ENCODE measurements at places on chromosomes 7 and 10. TPM values are rescaled to one million over a fixed set of nuclear protein-coding genes. Genes with fewer than 3 reads are reported as not detected.
A peak's percentile ranks its signal among the peaks of the same experiment; 100 is the strongest.

DNA sequence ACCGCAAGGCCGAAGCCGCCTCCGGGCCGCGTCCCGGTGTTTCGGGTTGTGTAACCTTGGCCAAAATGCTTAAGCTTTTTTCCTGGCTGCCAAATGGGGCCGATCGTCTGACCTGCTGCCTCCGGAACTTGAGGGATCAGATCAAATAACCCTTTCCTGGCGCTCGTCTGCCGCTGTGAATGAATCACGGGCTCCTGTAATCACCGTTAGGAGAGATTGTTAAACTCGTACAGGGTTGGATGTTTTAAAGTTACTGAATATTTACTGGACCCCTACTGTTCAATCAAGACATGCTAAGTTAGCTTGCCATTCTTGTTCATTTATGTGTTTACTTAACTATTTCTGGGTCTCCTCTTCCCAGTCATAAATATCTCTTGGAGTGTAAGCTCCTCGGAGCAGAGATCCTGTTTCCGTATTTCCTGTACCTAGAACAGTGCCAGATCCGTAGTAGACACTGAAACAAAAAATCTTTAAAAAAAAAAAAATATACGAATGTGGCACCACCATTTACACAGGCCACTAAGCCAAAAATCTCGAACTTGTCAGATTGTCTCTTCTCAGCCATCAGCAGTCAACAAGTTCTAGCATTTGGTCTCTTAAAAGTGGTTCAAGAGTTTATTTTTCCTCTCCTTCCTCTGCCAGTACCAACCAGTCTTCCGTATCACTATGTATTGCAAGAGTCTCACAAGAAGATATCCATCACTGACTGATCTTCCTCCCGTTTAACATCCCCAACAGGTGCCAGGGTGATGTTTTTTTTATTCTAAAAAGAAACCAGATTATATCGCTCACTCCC lies 650 bp upstream of the TM9SF3 start:
- H3K4me3 ChIP-seq: peak overlapping the region; percentile 86
- peak overlapping the region; percentile 92 for H3K27ac ChIP-seq
- no peaks in the 10 kb centered on the region for H3K36me3 ChIP-seq
- no peaks in the 10 kb centered on the region for H3K27me3 ChIP-seq
- peaks cover 17% of the 10 kb centered on the region for H3K4me1 ChIP-seq

DNA sequence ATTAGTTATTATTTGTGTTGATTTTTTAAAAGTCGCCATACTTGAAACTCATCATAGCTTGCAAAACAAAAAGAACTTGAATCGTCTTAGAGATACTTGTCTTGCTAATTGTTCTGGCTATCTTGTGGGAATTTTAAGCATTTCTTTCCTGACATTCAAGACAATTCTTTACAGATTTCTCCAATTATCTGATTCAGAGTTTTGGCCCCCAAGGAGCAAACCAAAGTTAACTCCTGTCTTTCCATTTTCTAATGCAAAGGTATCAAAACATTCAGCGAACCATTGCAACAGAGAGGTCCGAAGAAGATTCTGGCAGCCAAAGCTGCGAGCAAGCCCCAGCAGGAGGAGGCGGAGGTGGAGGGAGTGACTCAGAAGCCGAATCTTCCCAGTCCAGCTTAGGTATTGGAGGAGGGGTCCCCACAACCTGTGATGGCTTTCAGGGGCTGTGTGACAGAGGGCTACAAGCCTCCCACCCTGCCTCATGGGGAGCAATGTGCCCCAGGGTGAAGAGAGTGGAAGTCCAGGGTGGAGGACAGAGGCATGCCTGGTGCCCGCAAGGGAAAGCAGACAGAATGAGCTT lies 119.4 kb upstream of the STK17A start:
- H3K4me1 ChIP-seq: no peaks in the 10 kb centered on the region
- no peak for DNase-seq

DNA sequence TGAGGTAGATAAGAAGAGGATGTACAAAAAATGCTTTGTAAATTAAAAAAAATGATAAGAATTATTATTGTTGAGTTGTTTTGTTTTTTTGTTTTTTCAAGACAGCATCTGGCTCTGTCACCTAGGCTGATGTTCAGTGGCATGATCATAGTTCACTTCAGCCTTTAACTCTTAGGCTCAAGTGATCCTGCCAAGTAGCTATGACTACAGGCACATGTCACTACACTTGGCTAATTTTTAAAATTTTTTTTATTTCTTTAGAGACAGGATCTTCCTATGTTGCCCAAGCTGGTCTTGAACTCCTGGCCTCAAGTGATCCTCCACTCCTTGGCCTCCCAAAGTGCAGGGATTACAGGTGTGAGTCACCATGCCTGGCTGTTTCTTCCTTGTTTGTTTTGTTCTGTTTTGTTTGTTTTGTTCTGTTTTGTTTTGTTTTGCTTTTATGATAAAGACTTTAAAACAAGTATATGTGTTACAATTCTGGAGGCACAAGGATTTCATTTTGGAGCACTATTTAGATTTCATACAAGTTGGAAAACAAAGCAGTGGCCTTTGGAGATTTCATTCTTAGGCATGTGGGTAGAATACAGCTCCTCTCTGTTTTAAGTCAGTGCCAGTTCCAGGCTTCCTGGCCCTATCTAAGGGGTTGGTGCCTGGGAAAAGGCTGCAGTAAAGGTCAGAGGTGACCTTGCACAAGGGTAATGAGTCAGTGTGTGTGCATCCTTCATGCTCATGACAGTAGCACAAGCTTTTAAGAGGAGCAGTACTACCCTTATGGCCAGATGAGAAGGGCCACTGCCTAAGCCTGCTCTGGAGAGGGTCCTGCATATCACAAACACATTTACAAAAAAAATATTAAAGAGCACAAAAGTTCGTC lies 17.9 kb downstream of the FGFBP3 start:
- no peaks in the 10 kb centered on the region for H3K36me3 ChIP-seq
- H3K4me3 ChIP-seq: no peak overlapping the region
- H3K27me3 ChIP-seq: no peaks in the 10 kb centered on the region
- DNase-seq: no peak

DNA sequence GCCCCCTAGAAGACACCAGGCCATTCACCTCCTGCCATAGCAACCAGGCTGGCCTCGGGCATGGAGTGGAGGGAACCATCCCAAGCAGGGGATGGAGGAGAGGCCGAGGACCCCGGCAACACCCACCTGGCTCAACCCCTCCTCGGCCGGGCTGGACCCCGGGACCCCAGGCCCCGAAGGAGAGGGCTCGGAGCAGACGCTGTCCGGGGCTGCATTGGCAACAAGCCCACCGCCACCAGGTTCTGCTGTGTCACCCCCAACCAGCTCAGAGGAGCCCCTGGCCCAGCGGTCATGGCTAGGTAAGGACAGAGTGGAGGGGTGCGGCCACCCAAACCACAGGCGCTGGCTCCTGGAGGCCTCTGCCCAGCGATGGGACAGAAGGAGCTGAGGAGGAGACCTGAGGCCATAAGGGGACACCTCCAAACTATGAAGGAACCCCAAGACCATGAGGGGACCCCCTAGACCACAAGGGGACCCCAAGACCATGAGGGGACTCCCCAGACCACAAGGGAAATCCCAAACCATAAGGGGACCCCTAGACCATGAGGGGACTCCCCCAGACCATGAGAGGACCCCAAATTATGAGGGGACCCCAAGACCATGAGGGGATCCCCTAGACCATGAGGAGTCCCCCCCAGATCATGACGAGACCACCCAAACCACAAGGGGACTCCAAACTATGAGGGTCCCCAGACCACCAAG lies 74.7 kb upstream of the PDGFA start:
- H3K36me3 ChIP-seq: no peaks in the 10 kb centered on the region
- H3K4me3 ChIP-seq: no peak overlapping the region
- no peak for DNase-seq
- no peaks in the 10 kb centered on the region for H3K4me1 ChIP-seq
- no peak overlapping the region for H3K27ac ChIP-seq

The NHLRC2 gene
- 4.5 TPM for polyA plus RNA-seq

All from kidney (tissue), 22 donors.